ENCODE measurements at places on chromosomes 7 and 10. TPM values are rescaled to one million over a fixed set of nuclear protein-coding genes. Genes with fewer than 3 reads are reported as not detected.

Gene SGPL1
- 40.5 TPM for total RNA-seq

GRCh38 chr10:103673606-103674005 lies 180.1 kb downstream of the NEURL1 start:
- peaks cover 10% of the 10 kb centered on the region for H3K4me1 ChIP-seq
- H3K36me3 ChIP-seq, result no peaks in the 10 kb centered on the region
- H3K4me3 ChIP-seq, result no peak overlapping the region
- no peak for DNase-seq
- no peaks in the 10 kb centered on the region for H3K27me3 ChIP-seq
- no peak overlapping the region for H3K27ac ChIP-seq

Gene RNF133
- total RNA-seq, result not detected

GRCh38 chr10:67385566-67385965 lies 310.4 kb downstream of the CTNNA3 start:
- no peak for DNase-seq
- no peaks in the 10 kb centered on the region for H3K27me3 ChIP-seq
- no peaks in the 10 kb centered on the region for H3K4me1 ChIP-seq
- H3K4me3 ChIP-seq, result no peak overlapping the region
- H3K27ac ChIP-seq, result no peak overlapping the region
